ENCODE measurements at places on chromosomes 3 and 15.

GRCh38 chr15:66076591-66077319, 176.8 kb downstream of the MEGF11 start:
- no peak for DNase-seq

DNA sequence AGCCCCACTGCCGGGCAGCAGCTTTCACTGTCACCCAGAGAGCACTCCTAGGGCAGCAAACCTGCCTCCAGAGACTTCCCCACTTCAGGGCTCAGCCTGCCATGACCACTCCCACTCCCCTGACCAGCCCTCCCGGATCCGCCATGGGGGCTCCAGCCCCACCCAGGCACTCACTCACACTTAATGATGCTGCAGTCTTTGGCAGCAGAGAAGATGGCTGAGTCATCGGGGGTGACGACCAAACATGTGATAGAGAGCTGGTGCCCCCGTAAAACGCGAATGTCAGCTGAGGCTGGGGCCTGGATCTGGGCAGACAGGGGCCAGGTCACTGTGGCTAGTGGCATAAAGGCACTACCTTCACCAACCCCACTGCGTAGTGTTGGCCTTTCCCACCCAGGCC, 4.7 kb downstream of the RRP9 start:
- DNase-seq: no peak

DNA sequence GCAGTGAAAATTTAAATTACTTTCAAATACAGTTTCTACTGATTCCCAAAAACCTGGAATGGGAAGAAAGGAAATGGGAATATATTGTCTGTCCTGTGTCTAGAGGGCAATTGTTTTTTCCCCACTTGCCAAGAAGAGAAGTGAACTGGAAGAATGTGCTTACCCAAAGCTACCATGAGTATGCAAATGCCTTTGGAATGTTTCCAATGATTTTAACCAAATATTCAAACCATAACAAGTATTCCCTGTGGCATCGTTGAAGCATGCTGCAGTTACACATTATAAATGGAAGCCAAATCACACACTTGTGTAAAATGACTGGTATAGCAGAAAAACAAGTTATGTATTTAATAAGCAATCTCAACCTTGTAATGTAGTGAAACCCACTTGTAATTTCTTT, 368.2 kb downstream of the GBE1 start:
- DNase-seq: no peak

DNA sequence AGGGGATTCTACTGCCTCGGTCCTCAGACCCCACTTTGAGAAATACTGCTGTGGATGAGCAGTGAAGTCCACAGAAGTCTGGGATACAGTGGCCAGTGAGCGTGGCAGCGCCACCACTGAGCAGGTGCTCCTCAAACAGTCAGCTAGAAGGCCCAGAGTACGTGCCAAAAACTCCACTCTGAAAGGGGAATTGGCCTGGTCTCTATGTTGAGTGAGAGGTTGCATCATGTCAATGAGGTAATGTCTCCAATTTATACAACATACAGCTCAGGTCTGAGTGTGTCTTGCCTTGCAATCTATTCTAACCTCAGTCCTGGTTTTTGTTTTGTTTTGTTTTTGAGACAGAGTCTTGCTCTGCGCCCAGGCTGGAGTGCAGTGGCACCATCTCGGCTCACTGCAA, 53.3 kb upstream of the ETV5 start:
- no peak for DNase-seq

DNA sequence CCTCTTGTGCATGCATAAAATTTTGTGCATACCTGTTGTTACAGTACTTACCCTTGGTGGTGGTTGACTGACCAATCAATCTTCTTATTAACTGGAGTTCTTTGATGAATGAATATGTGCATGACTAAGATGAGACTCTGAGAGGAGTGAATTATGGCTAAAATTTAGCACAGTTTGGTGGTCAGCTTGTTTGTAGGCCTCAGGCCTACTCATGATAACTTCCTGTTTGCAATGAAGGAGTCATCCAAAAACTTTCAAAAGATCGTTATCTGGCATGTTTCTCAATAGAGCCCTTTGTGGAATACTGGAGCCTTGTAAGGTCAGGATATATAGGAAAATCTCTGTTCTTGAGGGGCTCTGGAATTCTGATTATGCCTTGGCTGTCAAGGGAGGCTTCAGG, 66.5 kb downstream of the LEKR1 start:
- no peak for DNase-seq

Measured in stimulated activated naive CD4-positive, alpha-beta T cell treated with Interleukin-2 at 50 U/mL for 16 hours (primary cell).